ENCODE measurements at places on chromosomes 3 and 15. TPM values are rescaled to one million over a fixed set of nuclear protein-coding genes. Genes with fewer than 3 reads are reported as not detected.

Gene PHLDB2
- 1.4 TPM for polyA plus RNA-seq

Gene CCDC39
- not detected for polyA plus RNA-seq

Gene C15orf62
- polyA plus RNA-seq: 0.09 TPM

Gene CHL1
- polyA plus RNA-seq: 4.1 TPM

Gene CCDC33
- polyA plus RNA-seq: not detected
